ENCODE measurements at places on chromosomes 16 and 17.

- DNase-seq: no peak
Observed at GRCh38 chr16:70682239-70683145, 3.4 kb downstream of the MTSS2 start.

- no peak for DNase-seq
Observed at GRCh38 chr17:67171560-67171959, 73.4 kb downstream of the HELZ start.

GRCh38 chr17:28896884-28897768 lies at the start of gene FLOT2:
TSS of gene FLOT2 (minus strand) at chr17:28897733. CDS start at chr17:28897574, 159 bp downstream.
- DNase-seq: no peak

DNA sequence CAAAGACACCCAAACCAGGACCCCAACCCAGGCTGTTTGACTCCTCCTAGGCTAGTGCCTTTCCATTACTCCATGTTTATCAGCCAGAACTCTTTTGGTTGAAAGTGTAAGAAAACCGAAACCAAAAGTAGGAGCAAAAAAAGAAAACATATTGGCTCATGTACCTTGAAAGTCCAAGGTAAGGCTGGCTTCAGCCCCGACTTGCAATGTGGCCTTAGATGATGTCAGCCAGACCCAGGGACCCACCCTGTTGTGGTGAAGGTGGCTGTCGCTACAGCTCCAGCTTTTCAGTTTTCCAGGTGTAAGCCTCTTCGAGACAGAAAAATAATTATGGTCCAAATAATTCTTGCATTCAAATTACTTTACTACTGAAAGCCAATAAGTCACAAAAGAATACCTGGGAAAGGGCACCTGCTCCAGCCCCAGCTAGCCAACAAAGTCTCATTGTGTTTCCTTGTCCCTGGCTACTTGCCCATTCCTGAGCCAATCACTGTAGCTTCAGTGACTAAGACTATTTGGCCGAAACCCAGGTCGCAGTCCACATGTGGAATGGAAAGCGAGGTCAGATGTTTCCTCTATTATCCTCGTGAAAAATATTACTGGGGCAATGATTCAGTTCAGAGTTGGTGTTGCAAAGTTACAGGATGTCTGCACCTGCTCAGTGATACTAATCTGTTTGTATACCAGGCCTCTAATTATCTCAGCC lies 20.7 kb downstream of the DNAH9 start:
- no peak for DNase-seq

GRCh38 chr16:56915336-56916119 lies 16.4 kb upstream of the HERPUD1 start:
- no peak for DNase-seq

GRCh38 chr16:68100488-68100887 lies 15.3 kb downstream of the NFATC3 start:
- DNase-seq: no peak

GRCh38 chr17:49388290-49388640 lies 26.2 kb upstream of the ZNF652 start:
- DNase-seq: no peak

- no peak for DNase-seq
Observed at GRCh38 chr17:57253362-57254065, 2.8 kb upstream of the MSI2 start.

DNA sequence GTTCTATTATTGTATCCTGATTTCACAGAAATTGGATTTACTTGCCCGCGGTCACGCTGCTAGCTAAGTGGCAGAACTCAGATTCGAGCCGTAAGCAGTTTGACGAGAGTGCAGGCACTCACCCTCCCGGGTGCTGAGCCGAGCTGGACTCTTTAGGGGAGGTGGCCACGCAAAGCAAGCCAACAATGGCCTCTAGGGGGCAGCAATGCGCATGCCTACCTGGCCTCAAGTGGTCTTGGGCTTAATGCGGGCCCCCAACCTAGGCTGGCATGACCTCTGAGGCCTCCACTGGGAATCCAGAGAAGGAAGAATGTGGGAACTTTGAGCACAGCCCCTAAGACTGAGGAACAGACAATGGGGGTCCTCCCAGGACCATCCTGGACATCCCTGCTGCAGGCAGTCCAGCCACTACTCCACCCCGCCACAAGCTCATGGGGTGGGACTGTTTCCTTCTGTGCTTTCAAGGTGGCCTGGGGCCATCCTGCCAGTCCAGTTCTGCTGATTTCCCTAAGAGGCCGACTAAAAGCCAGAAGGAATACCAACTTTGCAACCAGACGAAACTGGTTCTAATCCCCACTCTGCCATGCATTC lies 276.5 kb downstream of the XYLT1 start:
- DNase-seq: no peak

DNA sequence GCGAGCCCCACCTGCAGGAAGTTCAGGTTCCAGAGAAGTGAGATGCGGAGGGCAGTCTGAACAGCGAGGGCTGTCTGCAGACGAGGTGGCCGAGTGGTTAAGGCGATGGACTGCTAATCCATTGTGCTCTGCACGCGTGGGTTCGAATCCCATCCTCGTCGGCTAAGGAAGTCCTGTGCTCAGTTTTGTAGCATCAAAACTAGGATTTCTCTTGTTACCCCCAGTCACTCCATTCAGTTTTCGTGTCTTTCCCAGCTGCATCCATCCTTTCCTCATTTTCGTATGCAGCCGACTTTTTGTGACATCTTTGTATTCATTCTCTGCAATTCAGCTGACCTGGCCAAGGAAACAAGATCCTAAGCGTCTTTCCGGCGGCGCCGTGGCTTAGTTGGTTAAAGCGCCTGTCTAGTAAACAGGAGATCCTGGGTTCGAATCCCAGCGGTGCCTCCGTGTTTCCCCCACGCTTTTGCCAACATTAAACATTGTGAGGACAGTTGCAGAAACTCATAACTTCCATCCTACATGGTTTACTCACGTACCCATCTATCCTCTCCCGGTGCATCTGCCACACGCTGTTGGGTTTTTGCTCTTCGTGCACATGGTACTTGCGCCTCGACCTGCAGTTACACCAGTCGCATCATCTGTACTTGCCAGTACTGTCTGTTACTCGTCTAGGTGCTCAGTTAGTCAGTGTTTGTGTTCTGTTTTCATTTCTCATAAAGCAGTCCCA lies 3.0 kb downstream of the BORCS6 start:
- DNase-seq: no peak

DNA sequence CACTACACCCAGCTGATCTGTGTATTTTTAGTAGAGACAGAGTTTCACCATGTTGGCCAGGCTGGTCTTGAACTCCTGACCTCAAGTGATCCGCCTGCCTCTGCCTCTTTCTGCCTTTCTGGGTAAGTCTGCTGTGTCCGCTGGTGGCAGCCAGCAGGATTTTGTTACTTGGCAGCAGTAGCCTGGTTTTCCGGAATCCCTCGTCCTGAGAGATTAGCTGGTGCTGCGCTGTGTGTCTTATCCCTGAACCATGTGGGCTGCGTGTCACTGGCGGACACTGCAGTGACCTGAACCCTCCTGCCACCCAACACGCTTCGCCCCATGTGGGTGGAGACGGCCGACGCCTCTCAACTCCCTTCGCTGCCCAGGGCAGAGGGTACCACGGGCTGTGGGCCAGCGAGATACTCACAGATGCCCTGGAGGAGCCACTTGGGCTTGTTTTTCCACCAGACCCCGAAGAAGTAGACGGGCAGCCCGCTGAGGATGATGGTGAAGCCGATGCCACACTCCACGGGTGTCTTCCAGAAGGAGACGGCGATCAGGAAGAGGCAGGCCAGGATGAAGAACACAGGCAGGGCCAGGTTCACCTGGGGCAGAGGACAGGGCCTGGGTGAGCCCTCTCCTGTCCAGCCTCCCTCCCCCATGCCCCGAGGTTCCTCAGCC lies 35.2 kb downstream of the SLC7A5 start:
- no peak for DNase-seq

GRCh38 chr16:27840311-27841060 lies 223.0 kb downstream of the GSG1L start:
- no peak for DNase-seq

DNA sequence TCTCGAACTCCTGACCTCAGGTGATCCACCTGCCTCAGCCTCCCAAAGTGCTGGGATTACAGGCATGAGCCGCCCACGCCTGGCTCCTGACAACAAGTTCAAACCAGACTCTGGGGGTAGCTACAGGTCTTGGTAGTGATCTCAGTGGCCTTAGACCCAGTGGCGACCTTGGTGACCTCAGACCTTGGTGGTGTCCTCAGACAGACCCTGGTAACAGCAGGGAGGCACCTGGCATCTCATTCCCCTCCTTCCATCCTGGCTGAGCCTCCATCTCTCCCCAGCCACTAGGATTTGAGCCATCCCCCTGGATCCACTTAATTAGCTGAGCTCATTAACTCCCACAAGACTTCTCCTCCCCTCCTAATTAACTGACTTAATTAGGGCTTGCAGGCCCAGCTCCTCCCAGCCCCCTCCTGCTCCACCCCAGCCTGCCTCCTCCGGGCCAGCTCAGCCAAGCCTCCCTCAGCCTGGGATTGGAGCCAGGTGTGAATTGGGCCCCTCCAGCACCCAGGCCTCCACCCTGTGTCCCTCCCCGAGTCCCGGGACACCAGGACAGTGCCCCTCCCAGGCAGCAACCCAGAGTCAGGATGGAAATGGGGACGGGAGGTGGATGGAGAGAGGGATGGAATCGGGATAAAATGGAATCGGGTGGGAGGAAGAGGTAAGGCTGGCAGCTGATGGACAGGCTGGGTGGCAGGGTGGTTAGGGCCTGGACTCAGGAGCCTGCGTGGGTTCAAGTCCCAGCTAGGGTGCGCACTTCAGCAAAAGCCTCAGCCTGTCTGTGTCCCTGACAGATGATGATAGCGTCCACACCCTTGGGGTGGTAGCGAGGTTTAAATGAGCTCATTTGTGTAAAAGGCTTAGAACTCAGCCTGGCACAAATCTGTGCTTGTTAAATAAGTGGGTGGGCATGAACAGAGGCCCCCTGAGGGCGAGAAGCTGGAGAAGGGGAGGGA lies 11.2 kb upstream of the SBK1 start:
- DNase-seq: no peak

GRCh38 chr16:49410226-49410625 lies 36.6 kb downstream of the C16orf78 start:
- DNase-seq: no peak

GRCh38 chr17:32191306-32191705 lies 49.0 kb downstream of the RHOT1 start:
- no peak for DNase-seq

DNA sequence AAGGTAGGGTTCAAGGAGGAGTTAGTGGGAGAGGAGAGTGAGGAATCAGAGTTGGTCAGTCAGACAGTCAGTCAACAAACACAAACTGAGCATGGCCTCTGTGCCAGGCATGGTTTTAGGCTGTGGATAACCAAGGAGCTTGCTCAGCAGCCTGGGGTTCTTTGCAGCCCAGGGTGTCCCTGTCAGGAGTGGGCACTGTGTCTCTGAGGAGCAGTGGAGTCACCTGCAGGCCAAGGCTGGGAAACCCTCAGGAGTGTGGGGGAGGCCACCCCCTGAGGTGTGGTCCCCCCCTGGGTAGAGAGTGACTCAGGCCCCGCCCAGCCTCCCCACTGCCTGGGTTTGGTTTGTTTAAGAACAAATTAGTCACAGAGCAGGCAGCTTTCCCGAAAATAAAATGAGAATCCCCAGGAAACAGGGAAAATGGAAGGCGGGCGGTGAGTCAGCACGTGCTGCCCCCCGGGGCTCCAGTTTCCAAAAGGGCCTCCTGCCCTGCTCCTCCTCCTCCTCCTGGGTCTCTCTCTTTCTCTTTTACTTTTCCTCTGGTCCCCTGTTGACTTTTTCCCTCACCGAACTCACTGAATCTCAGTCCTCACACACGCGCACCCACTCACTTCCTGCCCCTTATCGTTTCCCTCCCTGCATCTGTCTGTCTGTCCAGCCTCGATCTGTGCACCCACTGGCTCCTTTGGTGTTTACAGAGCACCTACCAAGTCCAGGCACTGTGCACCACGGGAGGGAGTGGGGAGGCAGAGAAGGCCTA lies 44.3 kb downstream of the SOCS3 start:
- DNase-seq: no peak

- no peak for DNase-seq
Observed at GRCh38 chr16:84054916-84055315, 12.3 kb upstream of the SLC38A8 start.

GRCh38 chr17:61047515-61047914 lies 352.1 kb upstream of the TBX2 start:
- DNase-seq: no peak

GRCh38 chr17:82545071-82545462 lies 25.5 kb downstream of the FOXK2 start:
- no peak for DNase-seq

DNA sequence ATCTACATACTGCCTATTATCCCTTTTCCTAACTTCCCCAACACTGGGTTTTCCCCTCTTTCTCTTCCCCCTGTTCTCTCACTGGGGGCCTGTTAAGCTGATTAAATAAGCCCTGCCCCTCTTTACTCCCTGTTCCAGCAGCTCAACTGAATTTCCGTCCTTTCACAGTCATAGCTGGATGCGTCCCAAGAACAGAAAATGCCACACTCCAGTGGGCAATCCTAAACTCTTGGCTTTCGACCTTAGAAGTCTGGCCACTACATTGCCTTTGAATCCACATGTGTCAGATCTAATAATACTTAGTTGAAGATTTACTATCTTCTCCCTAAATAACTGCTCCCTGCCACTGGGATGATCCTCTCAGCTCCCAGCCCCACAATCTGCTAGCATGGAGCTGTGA lies 34.5 kb downstream of the KCNJ16 start:
- DNase-seq: no peak

GRCh38 chr16:78310196-78310595 lies 210.7 kb downstream of the WWOX start:
- no peak for DNase-seq

DNA sequence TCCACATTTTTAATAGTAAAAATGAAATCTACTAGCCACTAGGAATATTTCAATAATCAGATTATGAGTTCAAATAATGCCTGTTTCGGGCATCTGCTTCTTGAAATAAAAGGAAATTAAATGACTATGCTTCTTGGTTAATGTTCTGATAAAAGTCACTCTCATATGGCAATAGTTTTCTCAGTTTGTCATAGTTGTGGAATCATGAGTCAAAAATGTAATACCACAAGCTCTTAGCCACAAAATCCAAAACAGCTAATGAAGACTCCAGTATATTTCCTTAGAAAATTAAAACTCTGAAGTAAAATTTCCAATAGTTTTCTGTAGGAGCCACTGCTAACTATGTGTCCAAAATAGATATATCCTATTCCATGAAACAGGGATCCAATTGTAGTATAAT lies 676.3 kb upstream of the CDH8 start:
- no peak for DNase-seq

- DNase-seq: no peak
Observed at GRCh38 chr17:75625813-75626486, 7.3 kb upstream of the SMIM5 start.

GRCh38 chr17:62670202-62670821 lies 42.8 kb downstream of the MRC2 start:
- DNase-seq: no peak

- no peak for DNase-seq
Observed at GRCh38 chr16:85307552-85308364, 195.5 kb upstream of the CIBAR2 start.

DNA sequence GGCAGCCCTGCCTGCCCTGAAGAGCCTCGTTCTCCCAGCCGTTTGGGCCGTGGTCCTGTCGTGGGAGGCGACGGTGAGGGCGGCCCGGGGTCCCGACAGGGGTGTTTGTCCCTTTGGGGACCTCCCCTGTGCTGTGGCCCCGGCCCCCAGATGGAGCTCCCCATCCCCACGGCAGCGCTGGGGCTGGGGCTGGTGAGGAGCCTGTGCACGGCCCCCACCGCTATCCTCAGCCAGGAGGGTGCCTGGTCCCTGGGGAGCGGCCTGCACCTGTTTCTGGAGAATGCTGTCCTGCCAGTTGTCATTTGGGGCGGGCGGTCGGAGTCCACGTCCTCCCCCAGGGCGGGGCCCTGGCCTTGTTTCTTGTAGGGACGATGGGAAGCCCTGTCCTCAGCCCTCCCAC lies 6.6 kb downstream of the CAPN15 start:
- DNase-seq: no peak
